ENCODE measurements at places on chromosomes 16 and 17. TPM values are rescaled to one million over a fixed set of nuclear protein-coding genes. Genes with fewer than 3 reads are reported as not detected.

GPRC5B gene
- polyA plus RNA-seq, result 106 TPM

KRTAP1-5 gene
- not detected for polyA plus RNA-seq

RNF166 gene
- 15.3 TPM for polyA plus RNA-seq

DNA sequence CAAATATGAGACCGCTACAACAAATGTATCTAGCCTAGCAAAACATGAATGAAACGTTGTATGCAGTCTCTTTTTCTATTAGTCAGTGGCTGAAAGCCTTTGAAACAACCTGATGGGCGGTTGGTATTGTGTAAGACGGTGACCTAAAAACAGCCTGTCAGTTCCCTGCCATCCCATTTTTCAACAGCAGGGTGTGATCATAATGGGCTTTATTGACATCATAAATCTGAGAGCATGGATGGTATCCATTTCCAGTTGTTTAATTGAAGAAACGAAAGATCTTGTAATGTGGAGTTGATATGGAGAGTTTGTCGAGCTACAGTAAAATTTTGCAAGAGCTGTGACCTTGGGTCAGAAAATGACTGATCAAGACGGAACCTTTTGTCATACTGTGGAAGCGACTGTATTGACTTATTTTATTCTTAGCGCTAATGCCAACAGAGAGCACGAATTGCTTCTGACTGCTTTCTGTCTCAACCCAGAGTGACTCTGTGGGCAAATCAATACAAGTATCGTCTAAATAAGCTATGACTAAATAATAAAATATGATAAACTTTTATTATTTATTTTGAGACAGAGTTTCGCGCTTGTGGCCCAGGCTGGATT is 12.3 kb upstream of the MEIOB start:
- no peak for DNase-seq

GRCh38 chr17:79296243-79296642 is 221.6 kb downstream of the ENGASE start:
- no peak for DNase-seq

GRCh38 chr17:44012391-44012790 is 2.4 kb downstream of the TMEM101 start:
- DNase-seq, result no peak

- DNase-seq, result no peak
These were observed 115.5 kb upstream of the TBX2 start for GRCh38 chr17:61284174-61284573.

DNA sequence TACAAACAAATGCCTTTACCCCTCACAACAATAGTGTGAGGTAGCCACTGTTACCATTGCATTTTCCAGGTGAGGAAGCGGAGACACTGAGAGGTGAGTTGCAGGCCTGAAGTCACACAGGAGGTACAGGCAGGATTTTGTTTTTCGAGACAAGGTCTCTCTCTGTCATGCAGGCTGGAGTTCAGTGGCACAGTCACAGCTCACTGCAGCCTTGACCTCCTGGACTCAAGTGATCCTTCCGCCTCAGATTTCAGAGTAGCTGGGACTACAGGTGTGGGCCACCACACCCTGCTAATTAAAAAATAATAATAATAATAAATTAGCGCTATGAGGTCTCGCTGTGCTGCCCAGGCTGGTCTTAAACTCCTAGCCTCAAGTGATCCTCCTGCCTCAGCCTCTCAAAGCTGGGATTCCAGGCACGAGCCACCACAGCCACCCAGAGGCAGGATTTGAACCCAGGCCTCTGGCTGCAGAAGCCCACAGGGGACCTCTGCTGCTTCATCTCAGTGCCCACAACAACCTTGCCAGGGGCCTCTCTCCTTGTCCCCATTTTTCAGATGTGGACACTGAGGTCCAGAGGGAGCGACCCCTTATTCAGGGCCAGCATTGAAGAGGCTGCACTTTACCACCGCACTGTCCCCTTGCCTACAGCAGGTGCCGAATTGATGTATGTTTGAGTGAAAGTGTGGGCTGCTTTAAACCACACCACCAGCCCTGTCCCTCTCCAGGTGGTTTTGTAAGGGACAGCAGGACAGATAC is 16.0 kb upstream of the CIBAR2 start:
- DNase-seq, result no peak

GRCh38 chr16:920717-921116 is 50.1 kb downstream of the LMF1 start:
- no peak for DNase-seq

GRCh38 chr16:80197741-80198201 is 343.0 kb upstream of the DYNLRB2 start:
- no peak for DNase-seq

- DNase-seq, result no peak
These were observed at the start of gene IRF8 for GRCh38 chr16:85898521-85899442. TSS of gene IRF8 (plus strand) at chr16:85899162. CDS start at chr16:85903016, 3,854 bp downstream.

GRCh38 chr17:34892461-34893249 is 68.6 kb downstream of the CCT6B start:
- DNase-seq, result no peak

All from left kidney (tissue), 8 donors.